ENCODE measurements at places on chromosomes 4 and X.

DNA sequence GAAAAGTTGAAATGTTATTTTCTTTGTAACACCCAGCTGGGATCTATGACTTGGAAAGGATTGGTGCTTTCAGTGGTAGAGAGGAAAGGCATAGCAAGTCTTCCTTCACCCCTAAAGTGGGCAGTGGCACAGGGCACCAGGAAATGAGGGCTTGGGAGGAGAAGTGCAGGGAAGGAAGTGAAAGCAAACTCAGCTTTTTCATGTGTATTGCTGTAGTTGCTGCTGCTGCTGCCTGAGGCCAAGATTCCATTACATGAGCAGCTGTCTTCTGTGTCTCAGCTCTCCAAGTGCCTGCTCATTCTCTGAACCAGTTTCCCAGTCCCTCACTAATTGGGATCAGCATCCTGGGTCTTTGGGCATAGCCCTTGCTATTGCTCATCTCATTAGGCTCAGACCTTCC, 2.6 kb downstream of the HCCS start:
- DNase-seq: no peak

DNA sequence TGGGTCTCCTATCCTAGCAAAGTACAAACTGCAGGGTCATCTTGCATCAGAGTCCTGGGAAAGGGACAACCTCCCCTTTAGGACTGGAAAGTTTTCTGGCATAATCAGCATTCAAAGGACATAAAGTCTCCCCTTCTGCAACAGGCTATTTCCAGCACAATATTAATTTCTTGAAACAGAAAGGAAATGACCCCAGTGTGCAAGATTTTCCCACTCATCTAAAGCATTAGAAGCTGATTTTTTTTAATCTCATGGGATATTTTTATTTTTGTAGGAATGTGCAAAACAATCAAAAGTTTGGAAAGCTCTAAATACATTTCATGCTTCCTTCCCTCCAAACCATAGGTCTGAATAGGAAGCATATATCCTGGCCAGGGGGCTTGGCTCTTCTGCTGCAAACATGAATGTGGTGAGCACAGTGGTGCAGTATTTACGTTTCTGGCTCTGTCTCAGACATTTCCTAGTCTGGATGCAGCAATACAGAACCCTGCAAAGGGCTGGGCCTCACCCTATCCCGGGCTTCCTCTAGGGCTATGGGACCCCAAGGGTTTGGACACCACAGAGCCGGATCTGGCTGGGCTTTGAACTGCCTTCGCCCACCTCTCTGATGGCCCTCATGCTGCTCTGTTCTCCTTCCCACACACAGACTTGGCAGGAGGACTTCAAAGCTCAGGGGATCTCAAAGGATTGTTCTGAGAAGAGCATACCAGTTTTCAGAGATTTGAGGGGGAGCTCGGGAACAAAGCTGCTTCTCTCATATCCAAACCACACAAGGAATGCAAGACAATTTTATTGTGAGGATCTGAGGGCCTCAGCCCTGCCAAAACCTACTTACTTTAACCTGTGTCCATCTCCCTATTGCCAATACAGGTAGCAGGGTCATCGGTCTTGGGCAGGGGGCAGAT, 64.9 kb downstream of the POLR2B start:
- DNase-seq: no peak

DNA sequence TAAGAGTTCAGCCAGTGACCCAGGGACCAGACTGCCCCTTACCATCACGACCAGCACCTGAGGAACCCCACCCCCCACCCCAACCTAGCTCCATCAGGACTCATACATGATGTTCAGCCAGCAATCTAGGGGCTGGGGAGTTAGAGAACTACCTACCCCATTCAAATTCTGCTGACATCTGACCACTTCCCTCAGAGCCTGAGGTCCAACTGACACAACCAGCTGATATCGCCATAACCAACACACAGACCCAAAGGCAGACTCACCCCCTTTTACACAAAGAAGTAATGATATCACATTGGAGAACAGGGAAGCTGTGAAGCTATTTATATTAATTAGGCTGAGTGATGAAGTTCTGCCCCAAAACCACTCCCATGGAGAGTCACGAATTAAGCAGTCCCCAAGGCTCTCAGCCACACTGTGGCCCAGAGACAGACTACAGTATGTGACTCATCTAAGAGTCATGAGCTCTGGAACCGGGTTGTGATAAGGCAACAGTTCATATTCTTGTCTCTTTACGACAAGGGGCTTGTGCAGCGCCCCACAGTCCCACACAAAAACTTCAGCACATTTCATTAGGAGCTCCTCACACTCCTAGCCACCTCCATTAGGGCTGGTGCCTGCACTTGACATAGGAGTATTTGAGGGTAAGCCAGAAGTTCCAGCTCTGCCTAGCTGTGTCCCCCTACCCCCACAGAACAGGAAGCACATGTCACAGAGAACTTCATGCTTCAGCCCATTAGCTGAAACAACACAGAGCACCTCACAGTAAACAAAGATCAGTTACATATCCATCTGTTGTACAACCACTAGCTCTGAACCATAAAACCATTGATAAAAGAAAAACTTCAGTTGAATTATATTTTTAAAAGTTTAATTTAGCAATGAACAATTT, 184.7 kb upstream of the ZCCHC13 start:
- no peak for DNase-seq

DNA sequence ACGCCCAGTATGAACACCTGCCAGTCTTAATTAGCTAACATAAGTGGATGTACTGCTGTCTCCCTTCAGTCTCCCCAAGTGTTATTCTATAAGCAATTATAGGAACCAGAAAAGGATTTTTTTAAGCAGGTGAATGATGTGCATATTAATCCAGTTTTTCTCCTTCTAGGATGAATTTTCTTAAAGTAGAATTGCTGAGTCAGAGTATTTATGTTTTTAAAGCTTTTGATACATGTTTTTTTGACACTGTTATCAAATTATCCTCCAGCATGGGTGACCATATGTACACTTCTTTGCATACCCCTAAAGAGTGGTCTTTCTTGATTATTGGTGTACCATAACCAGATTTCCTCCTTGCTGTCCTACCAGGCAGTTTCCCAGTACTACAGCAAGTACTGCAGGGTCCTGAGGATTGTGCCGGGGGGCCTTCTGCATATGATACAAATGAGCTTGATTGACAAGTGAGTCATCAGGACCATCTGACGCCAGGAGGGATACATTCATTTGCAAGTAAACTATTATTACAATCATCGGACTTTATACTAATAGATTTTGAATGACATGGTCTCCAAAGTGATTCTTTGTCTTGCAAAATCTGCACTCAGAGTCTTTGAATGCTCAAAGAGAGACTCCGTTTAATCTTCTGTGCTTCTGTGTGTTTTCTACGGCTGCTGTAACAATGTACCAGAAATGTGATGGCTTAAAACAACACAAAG, 10.7 kb upstream of the PCYT1B start:
- DNase-seq: no peak

- no peak for DNase-seq
Measured at GRCh38 chr4:48970471-48970921, 15.6 kb upstream of the CWH43 start.

GRCh38 chr4:178894126-178894525, 1451.9 kb upstream of the AGA start:
- DNase-seq: no peak

GRCh38 chr4:83152746-83153145, 38.2 kb upstream of the PLAC8 start:
- no peak for DNase-seq

GRCh38 chr4:102683881-102684609, 76.7 kb downstream of the MANBA start:
- DNase-seq: no peak

- DNase-seq: no peak
Measured at GRCh38 chrX:5100004-5100403, 1128.7 kb downstream of the NLGN4X start.

- DNase-seq: no peak
Measured at GRCh38 chr4:76626686-76627465, 191.8 kb downstream of the SHROOM3 start.

- no peak for DNase-seq
Measured at GRCh38 chr4:24764345-24764744, 31.0 kb upstream of the SOD3 start.

DNA sequence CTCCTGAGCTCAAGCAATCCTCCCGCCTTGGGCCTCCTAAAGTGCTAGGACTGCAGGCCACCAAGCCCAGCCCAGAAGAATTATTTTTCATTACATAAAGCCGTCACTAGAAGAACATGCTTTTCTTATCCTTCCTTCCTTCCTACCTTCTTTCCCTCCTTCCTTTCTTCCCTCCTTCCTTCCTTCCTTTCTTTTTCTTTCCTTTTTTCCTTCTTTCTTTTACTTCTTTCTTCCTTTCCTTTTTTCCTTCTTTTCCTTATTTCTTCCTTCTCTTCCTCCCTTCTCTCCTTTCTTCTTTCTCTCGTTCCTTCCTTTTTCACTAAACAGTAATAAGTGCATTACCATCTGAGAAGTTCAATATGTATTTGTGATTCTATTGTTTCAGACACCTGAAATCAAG, 121.4 kb downstream of the ATP10D start:
- DNase-seq: no peak

GRCh38 chr4:68997040-68997439, 45.4 kb upstream of the UGT2A3 start:
- DNase-seq: no peak

GRCh38 chr4:126647756-126648397, 984.9 kb upstream of the INTU start:
- DNase-seq: no peak

GRCh38 chr4:53778155-53778554, 186.9 kb upstream of the LNX1 start:
- DNase-seq: no peak

- DNase-seq: no peak
Measured at GRCh38 chrX:19372547-19373331, 29.0 kb downstream of the PDHA1 start.

DNA sequence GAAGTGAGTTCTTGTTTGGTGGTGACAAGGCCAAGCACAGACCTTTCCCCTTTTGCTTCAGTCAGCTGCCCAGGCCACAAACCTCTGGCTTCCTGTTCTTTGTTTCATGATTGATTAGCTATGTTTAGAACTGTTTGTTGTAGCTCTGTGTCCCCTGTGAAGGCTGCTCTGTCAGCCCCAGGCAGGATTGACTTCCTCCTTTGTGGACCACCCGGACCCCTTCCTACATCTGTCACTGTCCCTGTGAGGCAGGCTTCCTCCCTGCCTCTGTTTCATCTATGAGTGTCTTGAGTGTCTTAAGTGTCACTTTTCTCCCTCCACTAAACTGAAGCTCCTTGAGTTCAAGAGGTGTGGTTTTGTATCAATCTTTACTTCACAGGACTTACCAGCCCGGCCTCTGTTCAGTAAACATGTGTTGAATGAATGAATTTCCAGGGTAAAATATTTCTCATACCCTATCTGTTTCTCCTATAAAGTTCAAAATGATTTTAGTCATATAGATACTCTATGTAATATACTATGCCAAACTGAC, 83.5 kb downstream of the ZNF674 start:
- DNase-seq: no peak

- no peak for DNase-seq
Measured at GRCh38 chrX:680062-680461, 49.5 kb downstream of the SHOX start.

DNA sequence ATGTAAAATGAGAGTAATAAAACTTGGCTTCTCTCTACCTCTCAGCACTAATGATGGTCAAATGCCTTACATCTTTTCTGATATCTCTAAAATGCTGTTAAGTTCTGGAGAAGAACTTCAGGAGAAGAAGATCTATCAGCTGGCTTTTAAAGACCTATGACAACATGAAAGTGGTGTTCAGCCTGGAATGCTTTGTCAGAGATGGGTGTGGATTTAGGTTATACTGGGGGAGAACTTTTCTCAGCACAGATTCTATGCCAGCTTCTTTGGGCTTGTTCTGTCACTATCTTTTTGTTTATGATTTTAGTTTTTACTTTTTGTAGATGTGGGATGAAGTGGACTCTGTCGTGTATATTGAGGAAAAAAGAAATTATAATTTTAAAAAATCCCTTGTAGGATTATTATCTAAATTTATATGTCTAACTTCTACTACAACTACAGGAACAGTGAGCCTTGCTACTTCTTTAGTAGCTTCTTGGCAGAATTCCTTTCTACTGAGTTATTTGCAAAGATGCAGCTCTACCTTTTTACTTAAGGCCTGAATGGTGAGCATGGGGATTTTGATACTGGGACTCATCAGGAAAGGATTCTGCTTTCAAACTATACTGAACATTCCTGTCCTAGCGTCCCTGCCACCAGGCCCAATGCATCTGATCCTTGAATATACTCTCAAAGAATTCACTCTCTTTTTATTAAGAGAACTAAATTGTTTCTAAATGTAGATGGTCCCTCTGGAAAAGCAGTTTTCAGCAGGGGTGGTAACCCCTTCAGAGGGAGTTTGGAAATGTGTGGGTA, 19.6 kb downstream of the CYP2U1 start:
- DNase-seq: no peak

- no peak for DNase-seq
Measured at GRCh38 chrX:122579526-122579925, 604.6 kb upstream of the GRIA3 start.

- no peak for DNase-seq
Measured at GRCh38 chr4:110139111-110139510, 59.3 kb downstream of the ELOVL6 start.

DNA sequence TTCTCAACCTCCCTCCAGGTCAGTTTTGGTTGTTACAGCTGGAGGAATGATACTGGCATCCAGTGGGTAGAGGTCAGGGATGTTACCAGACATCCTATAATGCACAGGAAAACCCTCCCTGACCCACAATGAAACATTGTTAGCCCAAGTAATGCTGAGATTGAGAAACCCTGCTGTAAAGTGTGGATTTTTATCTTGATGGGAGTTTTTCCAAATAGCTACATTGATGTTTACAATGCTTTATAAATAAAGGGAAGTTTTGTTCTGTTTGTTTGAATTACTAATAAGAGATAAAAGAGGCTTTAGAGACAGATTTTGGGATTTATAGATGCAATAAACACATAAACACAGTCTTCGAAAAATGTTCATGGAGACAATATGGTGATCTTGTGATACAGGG, 194.0 kb upstream of the NUDT6 start:
- DNase-seq: no peak

- DNase-seq: no peak
Measured at GRCh38 chr4:118173956-118174725, 139.9 kb downstream of the NDST3 start.

- DNase-seq: no peak
Measured at GRCh38 chr4:171390626-171391025, 422.6 kb upstream of the GALNTL6 start.

- no peak for DNase-seq
Measured at GRCh38 chrX:150032742-150033141, 94.5 kb upstream of the EOLA2 start.

- DNase-seq: no peak
Measured at GRCh38 chrX:103170216-103170615, 44.7 kb upstream of the BEX4 start.
